Stimulated activated CD4-positive, alpha-beta T cell treated with anti-CD3 and anti-CD28 coated beads, Interleukin-15, amount 100 ng/mL, for 1 hour (primary cell): ENCODE measurements at places on chromosomes 5 and 9.

- DNase-seq, result no peak
Measured at GRCh38 chr5:60540856-60541805, 158.8 kb downstream of the DEPDC1B start.

GRCh38 chr9:72912476-72913381 is 40.1 kb downstream of the ALDH1A1 start:
- no peak for DNase-seq

DNA sequence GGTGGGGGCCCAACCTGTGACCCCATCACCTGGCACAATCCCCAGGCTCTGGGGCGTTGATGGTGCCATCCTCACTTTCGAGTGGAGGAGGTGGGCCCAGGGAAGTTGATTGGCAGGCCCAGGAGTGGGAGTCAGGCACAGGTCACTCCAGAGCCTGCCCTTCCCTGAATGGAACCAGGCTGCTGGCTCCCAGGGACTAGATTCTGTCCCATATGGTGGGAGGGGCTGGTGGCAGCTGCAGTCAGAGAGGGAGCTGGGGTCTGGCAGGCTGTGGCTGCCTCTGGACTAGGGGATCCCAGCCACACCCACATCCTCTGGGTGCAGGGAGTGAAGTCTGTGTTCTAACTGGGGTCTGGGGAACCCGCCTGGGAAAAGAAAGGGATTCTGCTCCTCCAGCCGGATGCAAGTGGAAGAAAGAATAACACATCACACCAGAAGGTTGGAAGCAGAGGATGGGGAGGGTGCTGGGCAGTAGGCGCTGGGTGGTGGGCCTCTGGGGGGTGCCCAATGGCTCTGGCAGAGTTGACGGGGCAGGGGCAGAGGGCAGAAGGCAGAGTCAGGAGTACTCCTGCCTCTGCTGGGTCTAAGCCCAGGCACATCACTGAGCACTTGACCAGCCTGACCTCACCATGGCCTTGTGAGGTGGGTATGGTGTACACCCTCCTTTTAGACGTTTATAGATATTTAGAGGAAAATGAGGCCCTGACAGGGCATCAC is 25.8 kb downstream of the CEL start:
- DNase-seq, result no peak

- DNase-seq, result no peak
Measured at GRCh38 chr5:154972476-154973080, 31.7 kb downstream of the MRPL22 start.

GRCh38 chr5:117405197-117405596 is 830.6 kb upstream of the SEMA6A start:
- DNase-seq, result no peak

GRCh38 chr5:32020271-32020670 is 153.8 kb downstream of the GOLPH3 start:
- DNase-seq, result no peak

- no peak for DNase-seq
Measured at GRCh38 chr5:57818397-57818796, 335.8 kb upstream of the ACTBL2 start.

- no peak for DNase-seq
Measured at GRCh38 chr5:136729901-136730355, 364.6 kb upstream of the TRPC7 start.

GRCh38 chr5:161414037-161414436 is 132.5 kb downstream of the GABRB2 start:
- no peak for DNase-seq

- no peak for DNase-seq
Measured at GRCh38 chr9:91117959-91118703, 243.6 kb downstream of the AUH start.

DNA sequence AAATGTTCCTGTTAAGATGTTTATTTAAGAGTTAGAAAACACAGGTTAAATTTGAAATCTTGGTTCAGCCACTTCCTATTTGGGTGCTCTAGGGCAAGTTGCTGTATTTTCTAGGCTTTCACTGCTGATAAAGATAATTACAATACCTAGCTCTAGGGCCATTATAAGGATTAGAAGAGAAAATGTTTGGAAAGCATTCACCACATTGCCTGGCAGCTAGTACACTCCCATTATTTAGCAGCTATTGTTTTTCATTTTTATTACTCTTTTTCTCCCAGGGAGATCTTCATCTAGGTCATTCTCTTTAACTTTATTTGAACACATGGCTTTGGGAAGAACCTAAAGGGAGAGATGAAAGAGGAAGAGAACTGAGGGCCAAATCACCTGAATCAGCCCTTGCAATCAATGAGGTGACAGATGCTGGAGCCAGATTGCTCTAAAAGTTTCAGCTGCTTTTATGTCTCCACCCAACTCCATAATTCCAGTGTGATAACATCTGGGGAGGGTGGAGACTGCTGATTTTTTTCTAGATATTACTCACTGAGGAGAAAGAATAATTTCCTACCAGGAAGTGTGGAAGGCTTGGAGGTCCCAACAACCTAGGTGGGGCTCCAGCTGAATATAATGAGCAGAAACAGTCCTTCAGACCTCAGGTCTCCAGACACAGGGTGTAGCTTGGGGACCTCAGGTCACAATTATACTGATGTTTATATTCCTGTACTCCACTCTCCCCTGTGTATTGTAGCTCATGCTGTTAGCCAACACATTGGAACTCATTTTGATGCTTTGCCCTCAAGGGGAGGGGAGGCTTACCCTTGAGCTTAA is 640.0 kb downstream of the RAB3C start:
- no peak for DNase-seq

- DNase-seq, result no peak
Measured at GRCh38 chr9:99978221-99978620, 71.8 kb downstream of the STX17 start.

GRCh38 chr5:139651043-139651834 is 3.1 kb downstream of the CXXC5 start:
- no peak for DNase-seq

GRCh38 chr9:125439434-125440272 is 178.0 kb downstream of the GAPVD1 start:
- no peak for DNase-seq

- DNase-seq, result no peak
Measured at GRCh38 chr9:99075246-99075912, 29.5 kb upstream of the TGFBR1 start.

- no peak for DNase-seq
Measured at GRCh38 chr5:141512911-141513626, 24.2 kb downstream of the PCDHGC5 start.

- no peak for DNase-seq
Measured at GRCh38 chr9:131733541-131734061, 6.3 kb downstream of the RAPGEF1 start.

DNA sequence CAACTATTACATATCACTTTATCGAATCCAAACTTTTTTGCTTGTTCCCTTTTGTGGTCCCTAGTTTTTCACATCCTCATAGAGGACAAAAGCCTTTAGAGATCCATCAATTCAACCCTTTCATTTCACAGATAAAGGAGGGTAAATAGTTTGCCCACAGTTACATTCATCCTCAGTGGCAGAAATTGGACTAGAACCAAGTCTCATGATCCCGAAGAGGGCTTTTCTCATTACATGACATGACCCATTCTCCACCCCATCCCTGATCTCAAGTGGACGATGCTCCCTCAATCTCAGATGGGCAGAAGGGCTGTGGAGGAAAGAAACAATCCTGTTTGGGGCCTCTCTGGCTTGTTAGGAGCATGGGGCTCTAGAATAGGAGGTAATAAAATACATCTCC is 23.1 kb downstream of the TICAM2 start:
- DNase-seq, result no peak

GRCh38 chr9:101311758-101312420 is 72.9 kb downstream of the BAAT start:
- DNase-seq, result no peak

DNA sequence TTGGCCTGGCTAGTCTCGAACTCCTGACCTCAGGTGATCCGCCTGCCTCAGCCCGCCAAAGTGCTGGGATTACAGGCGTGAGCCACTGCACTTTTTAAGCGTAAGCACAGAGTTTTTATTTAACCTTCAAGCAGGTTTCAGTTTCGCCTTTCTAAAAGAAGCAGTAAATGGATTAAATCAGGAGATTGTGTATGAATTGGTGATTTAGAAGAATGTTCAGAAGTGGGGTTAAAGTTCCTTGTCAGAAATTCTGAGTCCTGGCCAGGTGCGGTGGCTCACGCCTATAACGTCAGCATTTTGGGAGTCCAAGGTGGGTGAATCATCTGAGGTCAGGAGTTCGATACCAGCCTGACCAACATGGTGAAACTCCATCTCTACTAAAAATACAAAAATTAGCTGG is 12.2 kb downstream of the HSPA4 start:
- DNase-seq, result no peak

DNA sequence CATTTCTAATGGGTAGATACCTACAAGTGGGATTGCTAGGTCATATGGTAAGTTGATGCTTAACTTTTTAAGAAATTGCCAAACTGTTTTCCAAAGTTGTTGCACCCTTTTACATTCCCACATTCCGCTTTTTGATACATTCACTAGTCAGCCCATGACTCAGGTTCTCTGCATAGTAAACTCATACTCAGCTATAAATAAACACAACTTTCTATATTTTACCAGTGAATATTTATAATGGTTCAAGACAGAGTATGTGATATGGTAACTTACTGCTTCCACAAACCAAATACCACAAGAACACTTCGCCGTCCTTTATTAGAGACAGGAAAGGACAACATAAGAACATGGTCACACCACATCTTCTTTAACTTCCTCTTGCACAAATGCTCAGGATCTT is 54.0 kb downstream of the PLPP1 start:
- no peak for DNase-seq

GRCh38 chr9:109193974-109194556 is 27.0 kb upstream of the FRRS1L start:
- DNase-seq, result no peak

- DNase-seq, result no peak
Measured at GRCh38 chr5:161895514-161895913, 47.6 kb downstream of the GABRA1 start.

DNA sequence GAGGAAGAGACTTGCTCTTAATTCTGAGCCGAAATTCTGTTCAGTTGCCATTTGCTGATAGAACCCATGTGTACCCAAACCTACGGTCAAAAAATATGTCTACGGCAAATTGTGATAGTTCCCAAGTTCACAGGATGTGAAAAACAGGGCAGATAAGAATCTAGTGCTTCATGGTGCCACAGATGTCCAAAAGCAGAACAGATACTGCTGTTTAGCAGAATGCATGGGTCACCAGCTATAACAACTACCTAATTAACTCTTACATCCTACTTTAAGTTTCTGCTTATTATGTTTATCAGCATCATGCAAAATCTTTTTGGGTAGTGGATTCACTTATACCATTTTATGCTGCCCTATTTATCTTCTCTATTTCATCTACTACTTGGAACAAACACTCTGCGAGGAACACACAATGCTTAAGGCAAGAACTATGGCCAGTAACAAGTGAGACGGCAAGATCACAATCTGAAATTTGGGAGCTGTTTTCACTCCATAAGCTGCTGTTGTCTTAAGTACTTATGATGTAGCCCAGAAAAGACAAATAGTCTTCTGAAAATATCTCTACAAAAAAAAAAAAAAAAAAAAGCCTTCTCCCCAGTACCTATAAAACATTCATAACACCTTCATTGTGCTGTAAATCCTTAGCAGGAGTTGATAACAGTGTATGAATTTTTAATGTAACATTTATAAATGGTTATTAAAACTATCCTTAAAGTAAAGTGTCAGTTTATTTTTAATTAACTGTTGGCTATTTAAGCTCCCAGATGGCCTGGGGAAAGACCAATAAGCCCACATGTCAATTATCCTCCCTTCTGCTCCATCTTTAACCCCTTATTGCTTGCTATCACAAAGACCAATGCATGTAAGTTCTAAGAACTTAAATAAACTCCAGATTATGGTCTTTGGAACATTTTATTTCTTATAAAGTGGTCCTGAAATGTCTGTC is 232.3 kb downstream of the TLR4 start:
- DNase-seq, result no peak

DNA sequence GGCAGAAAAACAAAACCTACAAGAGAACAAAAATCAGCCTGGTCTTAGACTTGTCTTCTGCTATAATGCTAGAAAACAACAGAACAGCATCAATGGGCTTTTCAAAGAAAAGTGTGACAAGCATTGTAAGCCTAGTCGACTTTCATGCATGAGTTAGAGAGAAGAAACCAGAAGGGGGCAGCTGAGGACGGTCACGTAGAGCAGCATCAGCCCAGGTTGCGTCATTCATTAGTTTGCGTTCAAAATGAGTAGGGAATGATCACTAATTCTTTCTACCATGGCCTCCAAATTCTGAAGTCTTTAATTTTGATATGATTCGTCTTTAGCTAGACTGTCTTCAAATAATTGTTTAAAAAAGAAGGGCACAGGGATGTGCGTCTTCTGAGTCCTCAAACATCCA is 4.7 kb upstream of the ISCA1 start:
- no peak for DNase-seq

- DNase-seq, result no peak
Measured at GRCh38 chr5:3963652-3964051, 368.0 kb downstream of the IRX1 start.

- no peak for DNase-seq
Measured at GRCh38 chr9:111400564-111400898, 70.5 kb upstream of the OR2K2 start.

GRCh38 chr5:2251751-2252150 is 369.0 kb upstream of the IRX4 start:
- DNase-seq, result no peak

DNA sequence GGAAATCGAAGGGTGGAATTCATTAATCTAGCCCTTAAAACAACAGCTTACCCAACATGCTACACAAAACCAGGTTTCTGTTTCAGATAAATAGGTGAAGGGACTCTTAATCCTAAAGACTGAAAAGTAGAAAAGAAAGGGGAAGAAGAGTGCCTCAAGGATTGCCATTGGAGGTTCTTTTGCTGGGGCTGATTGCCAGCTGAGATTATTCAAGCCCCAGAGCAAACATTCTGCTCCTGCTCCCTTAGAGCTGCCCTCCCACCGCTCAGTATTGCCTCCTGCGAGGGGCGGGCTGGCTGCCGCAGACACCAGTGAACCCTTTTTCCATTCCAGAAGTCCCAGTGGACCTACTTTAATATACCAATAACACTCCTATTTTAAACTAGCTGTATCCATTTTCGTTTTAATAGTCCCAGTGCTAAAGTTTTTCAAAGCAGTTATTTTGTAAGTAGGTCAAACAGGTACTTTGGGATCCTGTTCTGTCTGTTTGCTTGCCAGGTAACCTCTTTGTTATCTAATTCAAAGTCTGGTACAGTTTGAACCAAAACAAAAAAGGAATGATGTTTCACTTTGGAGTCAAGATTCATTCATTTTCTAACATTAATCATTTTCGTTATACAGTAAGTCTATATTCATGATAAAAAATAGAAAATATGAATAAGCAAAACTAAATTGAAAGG is 38.6 kb downstream of the HMGCS1 start:
- no peak for DNase-seq

- no peak for DNase-seq
Measured at GRCh38 chr5:65390208-65390607, 91.5 kb downstream of the ADAMTS6 start.

DNA sequence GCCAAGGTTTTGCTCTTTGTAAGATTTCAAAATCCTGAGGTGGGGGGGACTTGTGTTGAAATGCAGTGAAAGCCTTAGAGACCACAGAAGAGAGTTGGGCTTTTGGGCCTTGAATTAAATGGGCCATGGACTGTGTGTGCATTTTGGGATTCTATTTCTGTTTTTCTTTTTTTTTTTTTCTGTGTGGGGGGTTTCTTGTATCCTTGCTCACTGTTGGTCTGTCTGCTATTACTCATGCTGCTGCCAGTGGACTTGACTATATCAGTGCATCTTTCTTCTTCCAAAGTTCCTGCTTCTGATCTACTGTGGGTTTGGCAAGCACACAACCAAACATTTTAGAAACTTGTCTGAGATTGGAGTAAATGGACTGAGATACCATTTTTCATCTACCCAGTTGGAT is 344.9 kb downstream of the ARL15 start:
- no peak for DNase-seq
